Eye (tissue), 1 donor: ENCODE measurements at places on chromosomes 12 and 14.

GRCh38 chr12:1528791-1529190, 65.6 kb downstream of the FBXL14 start:
- DNase-seq, result no peak

DNA sequence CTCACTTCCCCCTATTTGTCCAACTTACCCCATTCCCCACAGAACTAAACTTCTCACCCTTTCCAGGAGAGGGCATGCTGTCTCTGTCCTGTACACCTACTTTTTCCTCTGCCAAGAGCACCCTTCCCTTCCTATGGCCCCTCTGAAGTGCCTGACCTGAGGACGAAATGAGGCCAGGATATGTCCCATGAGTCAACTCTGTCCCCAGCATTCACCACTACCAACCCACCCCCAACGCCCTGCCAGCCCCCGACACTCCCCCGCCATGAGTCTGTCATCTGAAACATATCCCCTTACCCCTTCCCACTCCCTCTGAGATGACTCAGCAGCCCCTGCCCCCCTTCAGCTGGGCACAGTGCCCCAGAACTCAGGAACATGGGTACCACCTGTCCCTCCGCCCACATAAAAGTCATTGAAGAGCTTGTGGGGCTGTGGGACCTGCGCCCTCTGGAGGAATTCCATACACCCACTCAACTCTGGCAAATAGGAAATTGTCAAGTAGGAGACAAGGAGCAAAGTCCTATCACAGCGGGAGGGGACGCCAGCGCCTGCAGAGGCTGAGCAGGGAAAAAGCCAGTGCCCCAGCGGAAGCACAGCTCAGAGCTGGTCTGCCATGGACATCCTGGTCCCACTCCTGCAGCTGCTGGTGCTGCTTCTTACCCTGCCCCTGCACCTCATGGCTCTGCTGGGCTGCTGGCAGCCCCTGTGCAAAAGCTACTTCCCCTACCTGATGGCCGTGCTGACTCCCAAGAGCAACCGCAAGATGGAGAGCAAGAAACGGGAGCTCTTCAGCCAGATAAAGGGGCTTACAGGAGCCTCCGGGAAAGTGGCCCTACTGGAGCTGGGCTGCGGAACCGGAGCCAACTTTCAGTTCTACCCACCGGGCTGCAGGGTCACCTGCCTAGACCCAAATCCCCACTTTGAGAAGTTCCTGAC, 26.3 kb downstream of the ITGA7 start:
- peak; percentile 73 for DNase-seq

- DNase-seq, result no peak
Observed at GRCh38 chr14:80323038-80323665, 111.8 kb upstream of the DIO2 start.

DNA sequence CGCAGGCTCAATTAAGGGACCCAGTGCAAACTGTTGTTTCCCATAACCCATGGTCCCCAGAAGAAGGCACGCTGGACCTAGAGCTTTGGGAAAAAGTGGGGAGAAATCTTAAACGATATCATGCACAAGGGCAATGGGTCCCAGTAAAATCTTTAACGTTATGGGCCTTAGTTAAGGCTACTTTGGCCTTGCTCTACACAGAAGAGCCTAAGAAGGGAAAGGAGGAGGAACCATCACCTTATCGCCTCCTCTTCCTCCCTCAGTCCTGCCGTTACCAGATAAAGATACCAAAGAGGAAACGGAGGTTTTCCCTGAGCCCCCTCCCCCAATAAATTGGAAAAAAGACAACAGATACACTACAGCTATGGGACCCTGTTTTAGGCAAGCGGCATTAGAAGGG, 116.9 kb downstream of the PPHLN1 start:
- no peak for DNase-seq

DNA sequence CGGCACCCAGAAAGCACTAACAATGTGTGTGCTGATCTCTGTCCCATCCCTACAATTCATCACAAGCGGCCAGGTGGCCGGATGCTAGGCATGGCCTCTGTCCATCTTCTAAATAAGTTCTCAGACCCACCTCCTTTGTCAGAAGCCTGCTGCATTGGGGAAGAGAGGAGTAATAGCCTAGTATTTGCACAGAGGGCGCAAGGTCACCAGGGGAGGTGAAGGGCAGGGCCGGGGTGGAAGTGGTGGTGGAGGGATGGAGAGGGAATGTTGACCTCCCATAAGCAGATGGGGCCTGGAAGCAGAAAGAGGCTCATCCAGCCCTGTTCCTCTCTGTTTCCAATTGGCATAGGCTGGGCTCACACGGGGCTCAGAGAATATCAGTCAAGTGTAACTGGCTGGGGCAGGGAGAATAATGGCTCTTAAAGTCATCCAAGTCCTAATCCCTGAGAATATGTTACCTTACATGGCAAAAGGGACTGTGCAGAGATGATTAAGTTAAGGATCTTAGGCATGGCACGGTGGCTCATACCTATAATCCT, 6.9 kb downstream of the RILPL1 start:
- no peak for DNase-seq

GRCh38 chr12:54000116-54001114, at the start of gene HOXC9:
HOXC9 (plus strand) TSS chr12:54000161; CDS start chr12:54000189, 28 bp downstream.
- no peak for DNase-seq
